Stimulated activated CD4-positive, alpha-beta T cell treated with anti-CD3 and anti-CD28 coated beads, Interleukin-2, amount 100 ng/mL, for 24 hours (primary cell): ENCODE measurements at places on chromosomes 1 and 21.

DNA sequence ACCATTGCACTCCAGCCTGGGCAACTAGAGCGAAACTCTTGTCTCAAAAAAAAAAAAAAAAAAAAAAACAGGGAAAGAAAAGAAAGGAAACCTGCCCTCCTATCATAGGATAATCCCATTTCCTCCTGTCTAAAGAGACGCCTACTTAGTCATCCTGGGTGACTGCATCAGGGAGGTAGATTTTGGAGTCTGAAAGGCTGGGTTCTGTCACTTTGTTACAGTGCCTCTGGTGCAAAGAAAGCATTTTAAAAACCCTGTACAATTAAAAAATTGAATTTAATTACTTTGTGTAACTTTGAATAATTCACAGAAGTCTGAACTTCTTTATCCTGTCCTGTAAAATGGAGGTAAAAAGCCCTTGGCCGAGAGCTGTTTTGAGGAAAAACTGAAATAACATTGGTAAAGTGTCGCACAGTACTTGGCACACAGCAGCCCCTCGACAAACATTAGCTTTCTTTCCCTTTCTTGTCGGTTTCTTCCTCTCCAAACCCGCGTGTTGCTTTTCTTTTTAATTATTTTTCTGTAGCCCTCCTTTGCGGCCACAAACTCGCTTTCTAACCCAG, 657 bp upstream of the HDAC1 start:
- DNase-seq, result no peak

- no peak for DNase-seq
These were observed 45.5 kb downstream of the TOR3A start for GRCh38 chr1:179127163-179127895.

DNA sequence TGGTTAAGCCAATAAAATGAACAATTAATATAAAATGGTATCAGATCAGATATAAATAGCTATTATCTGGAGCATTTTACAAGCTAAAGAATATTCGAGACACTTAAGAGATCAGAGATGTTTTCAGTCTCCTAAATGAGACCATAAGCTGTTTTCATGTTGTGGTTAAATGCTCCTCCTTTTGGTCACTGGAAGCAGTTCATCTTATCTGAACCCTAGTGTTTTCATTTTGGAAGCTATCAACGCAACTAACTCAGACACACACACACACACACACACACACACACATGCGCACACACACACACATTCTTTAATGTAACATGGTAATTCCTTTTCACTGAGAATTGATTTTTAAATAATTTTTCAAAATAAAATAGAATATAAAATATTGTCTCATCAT, 10.0 kb upstream of the LRRC8C start:
- DNase-seq, result no peak

- no peak for DNase-seq
These were observed 27.4 kb downstream of the BACE2 start for GRCh38 chr21:41195311-41195710.

DNA sequence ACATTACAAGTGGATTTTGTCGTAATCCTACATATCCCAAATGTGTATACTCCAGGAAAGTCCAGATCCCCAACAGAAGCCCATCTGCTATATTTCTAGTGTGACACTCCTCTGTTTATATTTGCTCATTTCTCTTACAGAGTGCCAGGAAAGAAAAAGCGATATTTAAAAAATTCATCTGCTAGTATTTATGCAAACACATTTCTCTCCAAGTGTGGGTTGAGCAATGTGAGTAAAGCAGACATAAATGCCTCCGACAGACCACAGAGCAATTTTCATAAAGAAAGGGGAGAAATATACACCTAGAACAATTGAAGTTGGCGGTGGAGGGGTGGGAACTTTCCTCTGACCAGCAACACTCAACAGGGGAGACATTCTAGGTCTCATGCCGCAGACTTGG, 22.2 kb upstream of the RAP1A start:
- no peak for DNase-seq

DNA sequence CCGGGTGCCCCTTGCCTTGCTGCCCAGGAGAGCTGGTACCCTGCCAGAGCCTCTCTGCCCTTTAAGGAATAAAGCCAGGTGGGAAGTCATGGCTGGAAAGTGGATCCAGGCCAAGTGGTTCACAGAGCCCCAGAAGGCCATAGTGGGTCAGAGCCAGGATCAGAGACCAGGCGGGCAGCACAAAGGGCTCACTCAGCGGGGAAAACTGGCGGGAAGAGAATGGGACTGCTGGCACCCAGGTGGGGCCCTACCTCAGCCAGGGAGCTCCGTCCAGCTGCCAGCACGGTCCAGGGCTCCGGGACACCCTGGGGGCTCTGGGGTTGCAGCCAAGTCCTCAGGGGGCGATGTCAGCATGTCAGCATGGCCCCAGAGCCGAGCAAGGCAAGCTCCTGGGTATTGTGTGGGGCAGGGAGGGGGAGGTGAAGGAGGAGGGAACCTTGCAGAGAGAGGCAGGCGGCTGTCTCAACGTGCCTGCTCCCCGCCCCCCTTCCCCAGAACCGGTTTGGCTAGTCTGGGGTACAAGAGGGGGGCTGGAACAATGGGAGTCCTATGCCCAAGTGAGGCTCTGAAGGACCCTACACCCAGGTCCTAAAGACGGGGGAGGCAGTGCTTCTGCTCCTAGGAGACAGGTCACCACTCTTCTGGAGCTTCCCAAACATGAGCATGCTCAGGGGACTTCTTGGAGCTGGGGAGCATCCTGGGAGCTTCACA, at the start of gene ARHGEF19:
ARHGEF19 (minus strand) TSS at position 402 of the 711 bp plus-strand sequence. CDS start 3,598 bp downstream, outside the sequence.
- DNase-seq, result no peak

DNA sequence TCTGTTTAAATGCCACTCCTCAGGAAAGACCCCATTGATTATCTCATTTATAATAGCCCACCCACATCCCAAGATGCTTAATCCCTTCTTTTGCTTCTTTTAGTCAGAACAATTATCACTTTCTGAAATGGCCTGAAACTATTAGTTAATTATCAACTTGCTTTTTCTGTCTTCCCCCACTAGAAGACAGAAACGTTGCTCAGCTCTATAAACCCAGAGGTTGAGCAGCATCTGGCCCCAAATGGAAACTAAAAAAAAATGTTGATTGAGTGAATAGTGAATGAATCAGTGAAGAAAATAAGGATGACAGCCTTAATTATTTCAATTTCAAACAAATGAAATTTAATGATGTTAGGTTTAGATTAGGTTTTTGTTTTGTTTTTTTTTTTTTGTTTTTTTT, 38.2 kb upstream of the PIGC start:
- DNase-seq, result no peak

- DNase-seq, result no peak
These were observed 322.5 kb upstream of the FAM78B start for GRCh38 chr1:166489356-166489669.

DNA sequence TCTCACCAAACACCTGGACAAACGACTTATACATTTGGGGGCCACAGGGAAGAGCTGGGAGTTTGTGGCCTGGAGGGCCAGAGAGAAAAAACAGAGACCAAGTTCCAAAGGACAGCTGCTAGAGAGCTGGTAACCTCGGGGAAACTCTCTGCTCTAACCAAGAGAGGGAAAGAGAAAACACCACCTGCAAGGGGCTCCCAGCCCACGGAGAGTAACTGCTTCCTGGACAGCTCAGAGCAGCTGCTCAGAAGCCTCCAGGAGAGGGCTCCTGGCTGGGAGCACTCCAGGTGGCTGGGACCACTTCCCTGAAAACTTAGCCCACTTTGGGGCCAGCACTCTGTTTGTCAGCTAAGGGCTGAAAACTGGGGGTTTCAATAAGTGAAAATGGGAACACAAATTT, 154.8 kb upstream of the GRIK3 start:
- no peak for DNase-seq

DNA sequence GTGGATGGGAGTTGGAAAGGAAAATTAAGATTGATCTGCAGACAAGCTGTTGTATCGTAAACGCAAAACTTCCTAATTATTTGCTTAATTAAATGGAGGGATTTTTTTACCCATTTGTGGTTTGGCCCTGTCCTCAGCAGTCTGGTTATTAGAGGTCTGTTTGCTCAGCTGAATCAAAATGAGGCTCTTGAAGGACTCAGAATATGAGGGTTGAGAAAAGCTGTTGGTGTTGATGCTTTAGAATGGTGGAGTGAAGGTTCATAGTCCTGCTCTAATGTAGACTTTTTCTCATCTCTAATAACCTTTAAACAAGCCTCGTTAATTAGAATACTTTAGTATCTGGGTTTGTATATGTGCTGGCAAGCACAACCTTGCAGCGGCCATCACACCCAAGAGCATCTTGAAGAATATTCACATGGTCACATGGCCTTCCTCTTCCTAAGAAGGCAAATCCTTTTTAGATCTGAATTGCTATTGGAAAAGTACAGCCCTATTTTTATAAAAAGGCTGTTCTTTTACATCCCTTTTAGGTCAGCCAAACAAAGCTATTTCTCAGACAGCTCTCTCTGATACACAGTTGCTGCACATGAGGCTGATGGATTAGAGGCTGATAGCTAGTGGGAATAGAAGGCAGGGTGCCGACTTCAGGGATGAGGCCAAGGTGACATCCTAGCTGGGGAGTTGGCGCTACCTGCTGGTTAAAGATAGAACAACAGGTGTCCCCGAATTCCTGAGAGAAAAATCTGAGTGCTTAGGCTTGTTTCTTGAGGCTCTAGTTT, 53.8 kb downstream of the MACF1 start:
- DNase-seq, result peak; percentile 72

DNA sequence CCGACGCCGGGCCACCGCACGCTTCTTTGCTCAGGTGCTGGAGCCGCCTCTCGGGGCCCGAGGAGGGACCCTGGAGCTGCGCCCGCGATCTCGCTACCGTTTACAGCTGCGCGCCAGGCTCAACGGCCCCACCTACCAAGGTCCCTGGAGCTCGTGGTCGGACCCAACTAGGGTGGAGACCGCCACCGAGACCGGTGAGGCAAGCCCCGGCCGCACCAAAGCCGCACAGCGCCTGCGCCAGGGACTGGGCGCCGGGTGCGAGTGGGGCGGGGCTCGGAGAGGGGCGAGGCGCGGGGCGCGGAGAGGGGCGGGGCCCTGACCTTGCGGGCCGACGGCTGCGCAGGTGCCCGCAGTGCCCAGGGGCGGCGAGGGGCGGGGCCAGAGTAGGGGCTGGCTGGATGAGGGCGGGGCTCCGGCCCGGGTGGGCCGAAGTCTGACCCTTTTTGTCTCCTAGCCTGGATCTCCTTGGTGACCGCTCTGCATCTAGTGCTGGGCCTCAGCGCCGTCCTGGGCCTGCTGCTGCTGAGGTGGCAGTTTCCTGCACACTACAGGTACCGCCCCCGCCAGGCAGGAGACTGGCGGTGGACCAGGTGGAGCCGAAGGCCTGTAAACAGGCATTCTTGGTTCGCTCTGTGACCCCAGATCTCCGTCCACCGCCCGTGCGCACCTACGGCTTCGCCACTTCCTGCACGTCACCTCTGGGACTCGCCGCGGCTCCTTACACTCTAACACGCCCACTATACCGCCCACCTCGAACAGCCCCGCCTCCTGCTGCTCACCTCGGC, 9.8 kb upstream of the CDC20 start:
- peak; percentile 55 for DNase-seq

- no peak for DNase-seq
These were observed 318.6 kb upstream of the NFIA start for GRCh38 chr1:60763741-60764140.

DNA sequence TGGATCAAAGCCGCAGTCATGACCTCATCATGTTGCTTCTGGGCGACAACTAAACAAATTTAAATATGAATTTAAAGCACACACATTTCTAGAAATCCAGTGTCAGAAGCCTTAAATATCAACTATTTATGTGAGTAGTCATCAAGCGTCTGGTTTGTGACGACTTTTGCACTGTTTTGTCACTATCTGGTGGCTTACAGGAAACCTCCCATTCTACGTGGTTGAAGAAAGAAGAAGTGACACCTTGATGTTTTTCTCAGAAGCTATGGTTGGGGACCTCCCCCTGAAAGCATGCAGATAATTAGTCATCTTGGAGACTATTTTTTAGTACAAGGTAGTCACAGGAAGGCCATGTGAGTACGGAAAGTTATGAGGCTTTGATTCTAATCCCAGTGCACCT, 58.5 kb downstream of the TENT5C start:
- peak; percentile 60 for DNase-seq

- no peak for DNase-seq
These were observed 75.3 kb downstream of the FOXJ3 start for GRCh38 chr1:42259739-42260064.

DNA sequence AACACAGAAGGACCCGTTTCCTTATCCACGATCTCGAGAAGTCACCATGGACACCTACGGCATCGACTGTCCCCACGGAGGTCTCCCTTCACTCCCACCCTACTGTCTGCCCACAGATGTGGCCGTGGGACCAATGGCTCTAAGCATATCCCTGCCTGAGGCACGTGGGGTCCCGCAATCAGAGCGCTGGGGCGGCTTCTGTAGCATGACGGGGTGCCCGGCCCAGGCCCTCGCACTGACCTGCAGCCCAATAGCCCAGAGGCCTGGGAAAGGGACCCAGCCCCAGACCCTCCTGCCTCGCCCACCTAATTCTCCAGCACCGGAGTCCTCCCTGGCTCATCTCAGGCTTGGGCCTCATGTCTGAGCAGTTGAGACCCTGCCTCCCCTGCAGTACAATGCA, 132.5 kb downstream of the NPHP4 start:
- no peak for DNase-seq

DNA sequence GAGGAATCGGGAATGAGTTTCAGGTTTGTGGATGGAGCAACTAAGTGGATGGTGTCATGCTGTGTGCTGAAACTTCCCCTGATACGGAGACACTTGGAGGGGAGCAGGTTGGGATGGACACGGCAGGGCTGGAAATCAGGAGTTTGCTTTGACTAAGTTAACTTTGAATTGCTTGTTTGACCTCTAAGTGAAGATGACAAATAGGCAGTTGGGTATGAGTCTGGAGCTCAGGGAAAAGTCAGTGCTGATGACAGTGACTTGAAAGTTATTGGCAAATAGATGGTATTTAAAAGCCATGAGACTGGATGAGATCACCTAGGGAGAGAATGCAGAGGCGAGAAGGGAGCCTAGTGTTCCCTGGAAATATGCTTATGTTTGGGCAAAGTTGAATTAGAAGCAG, 12.8 kb upstream of the ZSCAN20 start:
- DNase-seq, result no peak

GRCh38 chr1:246949956-246950355, 18.2 kb upstream of the AHCTF1 start:
- no peak for DNase-seq

GRCh38 chr1:19096990-19097389, 113.1 kb downstream of the UBR4 start:
- no peak for DNase-seq

GRCh38 chr1:3670823-3671265, 18.5 kb downstream of the TP73 start:
- no peak for DNase-seq
